ENCODE measurements at places on chromosomes 16 and 17.

DNA sequence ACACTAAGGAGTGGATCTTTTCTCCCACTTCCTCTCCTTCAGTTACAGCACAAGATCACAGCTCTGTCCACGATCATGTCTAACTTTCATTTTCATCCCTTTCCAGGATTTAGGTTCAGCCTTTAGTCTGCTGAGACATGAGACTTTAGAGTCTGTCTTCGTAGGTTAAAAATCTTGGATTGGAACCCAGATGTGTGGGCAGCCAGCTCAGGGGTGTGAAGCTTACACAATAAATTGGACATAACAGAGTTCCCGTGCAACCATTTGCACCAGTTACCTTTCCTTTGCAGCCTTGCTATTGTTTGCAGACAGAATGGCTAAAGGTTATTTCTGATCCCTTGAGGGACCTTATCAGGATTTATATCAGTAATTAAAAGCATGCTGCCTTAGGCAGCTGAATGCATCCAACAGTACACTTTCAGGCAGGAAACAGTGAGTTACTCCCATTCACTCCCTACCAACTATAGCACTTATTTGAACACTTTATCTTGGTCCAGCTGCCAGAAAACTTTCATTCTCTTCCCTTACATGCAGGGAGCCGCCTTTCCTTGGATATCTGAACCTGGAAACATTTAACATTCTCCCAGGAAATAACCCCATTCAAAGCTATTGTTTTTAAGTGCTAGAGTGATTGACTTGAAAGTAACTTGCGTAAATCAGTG is 87.3 kb downstream of the TMEM100 start:
- peak; percentile 4 for DNase-seq

- peak; percentile 54 for DNase-seq
Measured at GRCh38 chr16:20410121-20410723, 888 bp downstream of the ACSM5 start.

DNA sequence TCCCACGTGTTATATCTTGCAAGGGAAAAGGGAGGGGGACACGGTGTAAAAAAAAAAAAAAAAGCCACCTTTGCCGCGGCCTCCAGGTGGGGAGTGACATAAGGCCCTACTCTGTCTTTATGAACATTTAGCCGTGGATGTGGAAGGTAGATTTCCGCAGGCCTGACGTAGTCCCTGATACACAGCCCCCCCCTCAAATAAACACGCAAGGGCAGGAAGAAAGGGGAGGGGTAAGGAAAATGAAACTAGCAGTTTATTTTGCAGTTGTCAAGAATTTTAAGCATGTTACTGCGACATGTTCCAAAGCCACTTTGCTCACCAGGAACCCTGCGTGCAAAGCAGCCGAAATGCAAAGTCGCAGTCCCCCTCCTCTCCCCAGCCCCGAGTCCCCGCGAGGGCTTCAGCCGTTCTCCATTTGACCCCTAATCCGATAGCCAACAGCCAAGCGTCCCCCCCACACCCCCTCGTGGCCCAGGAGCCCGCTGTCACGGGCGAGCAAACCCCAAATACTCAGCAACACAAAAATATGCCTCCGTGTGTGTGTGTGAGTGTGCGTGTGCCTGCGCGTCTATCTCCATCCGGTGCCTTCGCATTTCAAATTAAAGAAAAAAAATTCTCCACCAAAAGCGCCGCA is 1.2 kb downstream of the CBX4 start:
- no peak for DNase-seq

DNA sequence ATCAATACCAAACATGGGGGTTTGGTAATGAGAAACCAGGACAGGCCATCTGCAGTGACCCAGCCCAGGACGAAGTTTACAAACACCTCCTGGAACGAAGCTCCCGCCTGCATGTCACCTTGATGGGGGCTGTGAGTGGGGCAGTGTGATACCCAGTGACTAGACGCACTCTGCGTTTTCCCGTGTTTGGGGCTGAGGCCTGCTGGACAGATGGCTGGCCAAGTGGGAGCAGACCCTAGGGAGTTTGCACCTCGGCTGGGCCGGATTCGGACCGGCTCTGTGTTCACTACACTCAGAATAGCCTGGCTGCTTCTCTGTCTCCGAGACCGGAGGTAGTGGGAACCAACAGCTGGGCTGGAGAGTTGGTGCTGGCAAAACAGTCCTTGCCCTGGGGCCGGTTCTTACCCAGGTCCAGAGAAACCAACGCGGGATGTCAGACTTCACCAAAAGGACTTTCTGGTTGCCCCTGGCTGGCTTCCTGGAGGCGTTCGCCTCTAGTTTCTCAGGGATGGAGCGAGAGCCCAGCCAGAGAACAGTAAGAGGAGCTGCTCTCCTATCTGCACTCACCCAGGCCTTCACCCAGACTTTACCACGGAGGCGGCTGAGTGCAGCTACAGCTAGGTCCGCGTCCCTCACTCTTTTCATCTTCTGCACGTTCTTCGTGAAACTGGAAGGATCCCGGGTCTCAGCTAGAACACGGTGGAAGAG is 20.4 kb downstream of the CARHSP1 start:
- no peak for DNase-seq

DNA sequence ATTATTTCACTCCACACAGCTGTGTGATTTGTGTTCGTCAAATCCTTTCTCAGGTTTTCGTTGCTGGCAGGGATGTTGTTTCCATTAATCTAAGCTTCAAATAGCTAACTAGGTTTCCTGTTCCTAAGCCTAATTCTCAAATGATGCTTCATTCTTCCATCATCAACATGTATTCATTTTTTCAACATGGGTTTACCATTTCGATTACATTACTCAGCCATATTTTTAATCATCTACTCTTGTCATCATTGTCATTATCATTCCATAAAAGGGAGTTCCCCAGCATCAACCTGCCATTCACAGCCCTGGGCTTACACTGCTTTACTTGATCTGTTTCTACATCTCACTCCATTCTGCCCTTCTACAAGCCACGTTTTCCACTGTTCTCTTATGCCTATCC is 33.3 kb upstream of the ANKFN1 start:
- DNase-seq, result no peak

DNA sequence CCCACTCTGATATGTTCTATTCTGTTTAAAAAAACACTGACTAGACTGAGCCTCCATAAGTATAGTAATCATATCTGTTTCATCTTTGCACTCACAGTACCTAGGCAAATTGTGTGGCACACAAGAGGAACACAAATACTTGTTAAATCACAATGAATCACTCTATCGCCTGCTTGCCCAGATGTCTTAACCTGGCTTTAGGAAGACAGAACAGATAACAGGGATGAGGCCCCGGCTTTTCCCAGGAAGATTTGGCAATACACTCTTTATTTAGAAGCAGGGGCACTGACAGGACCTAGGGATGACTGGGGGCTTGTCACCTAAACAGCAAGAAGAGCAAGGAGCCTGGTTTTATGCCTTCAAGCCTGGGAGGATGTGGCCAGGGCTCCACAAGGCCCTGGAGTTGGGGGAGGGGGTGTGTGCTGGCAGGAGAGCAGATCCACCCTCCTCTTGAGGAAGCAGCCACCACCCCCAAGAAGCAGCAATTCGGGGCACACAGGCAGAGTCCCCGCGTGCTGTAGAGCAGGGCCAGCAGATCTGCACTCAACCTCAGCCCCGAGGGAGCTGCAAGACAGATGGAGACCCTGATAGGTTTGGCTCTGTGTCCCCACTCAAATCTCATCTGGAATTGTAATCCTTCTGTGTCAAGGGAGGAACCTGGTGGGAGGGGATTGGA is 41.0 kb upstream of the KSR1 start:
- DNase-seq, result no peak

DNA sequence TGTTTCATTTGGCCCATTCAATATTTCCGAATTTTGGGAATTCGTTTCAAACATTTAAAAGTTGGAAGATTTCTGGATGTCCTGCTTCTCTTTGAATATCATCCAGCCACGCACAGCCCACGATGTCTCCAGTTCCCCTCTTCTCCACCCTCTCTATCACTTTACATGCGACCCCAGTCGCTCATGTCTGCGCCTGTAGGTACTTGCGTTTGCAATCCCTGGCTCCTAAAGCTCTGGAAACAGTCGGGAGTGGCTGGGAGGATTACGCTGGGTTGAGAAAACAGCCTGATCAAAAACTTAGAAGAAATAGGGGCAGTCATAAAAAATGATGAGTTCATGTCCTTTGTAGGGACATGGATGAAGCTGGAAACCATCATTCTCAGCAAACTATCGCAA is 1.5 kb upstream of the SBK1 start:
- DNase-seq, result no peak

GRCh38 chr17:5661491-5662125 is 77.3 kb upstream of the NLRP1 start:
- no peak for DNase-seq

- DNase-seq, result peak; percentile 66
Measured at GRCh38 chr17:45640141-45640850, 143.8 kb upstream of the CRHR1 start.

GRCh38 chr16:57528499-57529390 is 7.6 kb downstream of the CCDC102A start:
- no peak for DNase-seq

DNA sequence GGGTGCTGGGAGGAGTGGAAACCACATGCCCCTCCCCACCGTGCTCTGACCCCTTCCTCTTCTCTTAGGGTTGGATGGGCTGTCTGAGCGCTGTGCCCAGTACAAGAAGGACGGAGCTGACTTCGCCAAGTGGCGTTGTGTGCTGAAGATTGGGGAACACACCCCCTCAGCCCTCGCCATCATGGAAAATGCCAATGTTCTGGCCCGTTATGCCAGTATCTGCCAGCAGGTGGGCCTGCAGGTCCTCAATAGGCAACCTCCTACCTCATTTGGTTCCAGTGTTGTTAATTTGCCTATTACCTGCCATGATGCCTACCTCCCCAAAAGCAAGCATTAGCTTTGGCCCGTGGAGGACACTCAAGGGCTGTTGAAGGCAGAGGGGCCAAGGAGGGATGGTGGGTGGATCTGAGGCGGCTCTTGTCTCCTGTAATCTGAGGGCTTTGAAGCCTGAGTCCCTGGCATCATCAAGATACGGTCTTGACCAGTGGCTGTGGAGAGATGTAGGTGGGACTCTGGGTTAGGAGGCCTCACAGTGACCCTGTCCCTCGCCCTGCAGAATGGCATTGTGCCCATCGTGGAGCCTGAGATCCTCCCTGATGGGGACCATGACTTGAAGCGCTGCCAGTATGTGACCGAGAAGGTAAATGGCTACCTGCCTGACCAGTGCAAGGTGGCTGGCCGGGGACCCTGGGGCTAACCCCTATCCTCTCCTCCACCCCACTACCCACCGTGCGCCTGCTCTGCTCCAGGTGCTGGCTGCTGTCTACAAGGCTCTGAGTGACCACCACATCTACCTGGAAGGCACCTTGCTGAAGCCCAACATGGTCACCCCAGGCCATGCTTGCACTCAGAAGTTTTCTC is 3.4 kb downstream of the ALDOA start:
- peak; percentile 38 for DNase-seq

GRCh38 chr17:81419886-81420768 is 24.9 kb downstream of the BAHCC1 start:
- no peak for DNase-seq

DNA sequence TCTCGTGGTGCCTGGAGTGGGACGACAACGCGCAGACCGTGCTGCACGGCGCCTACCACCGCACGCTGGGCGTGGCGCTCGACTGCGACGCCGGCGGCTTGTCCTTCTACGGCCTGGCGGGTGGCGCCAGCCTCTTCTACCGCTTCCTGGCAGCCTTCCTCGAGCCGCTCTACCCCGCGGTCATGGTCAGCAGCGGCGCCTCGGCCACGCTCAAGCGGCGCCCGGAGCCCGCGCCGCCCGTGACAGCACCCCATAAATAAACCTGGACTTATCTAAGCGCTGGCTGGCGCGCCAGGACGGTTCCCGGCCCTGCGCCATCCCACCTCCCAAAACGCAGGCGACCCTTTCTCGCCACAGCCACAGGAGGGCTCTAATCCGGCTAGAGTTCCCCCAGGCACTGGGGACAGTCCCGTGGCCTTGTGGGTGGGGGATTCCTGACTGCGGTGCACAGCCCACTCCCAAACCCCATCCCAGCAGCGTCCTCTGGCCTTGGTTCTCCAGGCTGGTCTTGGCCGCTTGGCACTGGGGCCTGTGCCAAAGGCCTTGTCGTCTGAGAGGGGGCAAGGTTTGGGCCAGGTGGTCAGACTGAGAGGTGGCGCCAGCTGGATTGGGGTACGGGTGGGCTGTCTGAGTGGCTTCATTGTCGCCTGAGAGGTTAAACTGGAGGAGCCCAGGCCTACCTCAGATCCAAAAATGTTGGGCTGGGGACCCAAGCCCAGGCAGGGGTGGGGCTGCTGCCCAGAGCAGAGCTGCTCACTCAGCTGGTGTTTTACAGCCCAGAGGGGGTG is 10.1 kb upstream of the SLC16A5 start:
- DNase-seq, result peak; percentile 76

GRCh38 chr17:28643983-28644786 is 773 bp downstream of the BLTP2 start:
- DNase-seq, result peak; percentile 83

GRCh38 chr17:83068641-83069570 is 10.5 kb upstream of the METRNL start:
- no peak for DNase-seq

- DNase-seq, result no peak
Measured at GRCh38 chr17:72338847-72339790, 218.3 kb downstream of the SOX9 start.

DNA sequence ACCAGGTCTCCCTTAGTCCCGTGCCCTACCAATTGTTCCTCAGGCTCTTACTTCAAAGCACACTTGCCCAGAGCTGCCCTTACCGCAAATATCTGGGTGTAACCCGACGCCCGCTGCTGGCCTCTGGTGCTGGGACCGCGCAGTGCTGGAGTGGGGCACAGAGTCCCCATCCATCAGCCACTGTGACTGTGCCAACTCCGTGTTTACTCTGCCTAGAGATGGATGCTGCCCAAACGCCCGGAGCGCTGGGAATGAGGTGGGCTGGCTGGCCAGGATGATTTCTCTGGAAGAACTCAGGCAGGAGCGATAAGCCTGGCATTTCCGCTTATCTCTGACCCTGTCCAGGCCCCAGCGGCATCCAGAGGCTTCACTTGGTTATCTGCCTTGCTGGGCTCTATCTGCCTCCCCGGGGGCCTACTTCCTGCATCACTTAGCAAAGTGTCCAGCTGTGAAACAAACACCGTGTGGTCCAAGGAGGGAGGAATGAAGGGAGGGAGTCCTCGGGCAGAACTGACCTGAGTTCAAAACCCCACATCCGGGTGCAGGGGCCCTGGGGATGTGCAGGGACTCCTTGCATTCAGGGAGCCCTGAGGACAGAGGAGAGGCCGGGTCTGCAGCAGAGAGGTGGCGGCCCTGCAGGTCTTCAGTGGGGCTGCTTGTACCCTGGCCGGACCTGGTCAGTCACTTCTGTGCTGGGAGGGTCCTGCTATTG is 9.4 kb upstream of the MYLK3 start:
- no peak for DNase-seq

GRCh38 chr17:76556765-76557367 is 17.0 kb downstream of the PRCD start:
- peak; percentile 78 for DNase-seq

DNA sequence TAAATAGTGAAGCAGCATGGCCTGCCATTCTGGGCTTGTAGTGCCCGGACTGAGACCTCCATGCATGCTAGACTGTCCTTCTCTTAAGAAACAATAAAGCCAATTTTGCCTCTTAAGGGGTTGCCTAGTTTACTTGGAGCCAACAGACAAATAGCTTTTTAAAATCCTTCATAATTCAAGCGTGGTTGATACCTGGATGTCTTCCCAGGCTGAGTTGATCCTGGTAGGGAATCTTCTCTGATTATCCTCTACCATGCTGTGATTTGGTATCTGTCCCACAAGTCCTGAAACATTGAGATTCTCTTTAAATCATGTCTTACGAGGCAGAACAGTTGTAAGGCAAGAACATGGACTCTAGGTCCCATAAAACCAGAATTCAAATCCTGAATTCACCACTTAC is 359.6 kb upstream of the CCL2 start:
- no peak for DNase-seq

- DNase-seq, result no peak
Measured at GRCh38 chr16:48105976-48106375, 49.8 kb downstream of the ABCC12 start.

- DNase-seq, result peak; percentile 42
Measured at GRCh38 chr17:29115961-29116803, 64.0 kb downstream of the MYO18A start.

Data from inflammatory macrophage (primary cell).